ENCODE measurements at places on chromosomes 4 and X.

DNA sequence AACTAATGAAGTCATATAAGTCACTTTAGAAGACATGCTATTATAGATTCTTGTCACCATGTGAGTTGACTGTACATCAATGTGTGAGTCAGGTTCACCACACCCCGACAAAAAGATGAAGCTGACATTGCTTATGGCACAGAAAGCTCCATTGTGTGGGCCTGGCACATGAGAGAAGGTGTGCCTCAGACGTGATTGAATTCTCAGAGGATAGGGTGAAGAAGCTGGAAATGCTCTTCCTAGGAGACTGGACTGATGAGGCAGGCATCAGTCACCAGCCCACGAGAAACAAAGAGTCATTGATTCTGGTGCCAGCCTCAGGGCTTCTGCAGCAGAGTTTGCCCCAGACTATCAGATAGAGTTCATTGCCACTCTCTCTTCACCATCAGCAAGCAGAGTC, 35.9 kb upstream of the LRAT start:
- no peak for DNase-seq

DNA sequence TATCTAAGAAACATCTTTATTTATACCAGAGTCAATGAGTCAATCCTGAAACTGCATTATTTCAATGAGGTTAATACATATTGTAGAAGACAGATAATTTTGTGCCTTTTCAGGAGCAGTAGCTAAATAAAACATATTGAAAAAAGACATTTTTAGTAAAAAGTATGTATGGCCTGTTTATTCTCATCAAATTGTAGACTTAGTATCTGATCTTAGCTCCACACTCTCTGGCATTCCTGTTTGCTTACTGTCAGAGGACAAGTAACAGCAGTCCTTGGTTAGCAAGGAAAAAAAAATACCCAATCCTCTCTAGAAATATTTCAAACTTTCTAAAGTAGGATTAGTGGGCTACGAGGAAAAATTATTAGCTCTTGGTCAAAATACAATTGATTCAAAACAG, 50.5 kb upstream of the GUCY1A1 start:
- DNase-seq = no peak

DNA sequence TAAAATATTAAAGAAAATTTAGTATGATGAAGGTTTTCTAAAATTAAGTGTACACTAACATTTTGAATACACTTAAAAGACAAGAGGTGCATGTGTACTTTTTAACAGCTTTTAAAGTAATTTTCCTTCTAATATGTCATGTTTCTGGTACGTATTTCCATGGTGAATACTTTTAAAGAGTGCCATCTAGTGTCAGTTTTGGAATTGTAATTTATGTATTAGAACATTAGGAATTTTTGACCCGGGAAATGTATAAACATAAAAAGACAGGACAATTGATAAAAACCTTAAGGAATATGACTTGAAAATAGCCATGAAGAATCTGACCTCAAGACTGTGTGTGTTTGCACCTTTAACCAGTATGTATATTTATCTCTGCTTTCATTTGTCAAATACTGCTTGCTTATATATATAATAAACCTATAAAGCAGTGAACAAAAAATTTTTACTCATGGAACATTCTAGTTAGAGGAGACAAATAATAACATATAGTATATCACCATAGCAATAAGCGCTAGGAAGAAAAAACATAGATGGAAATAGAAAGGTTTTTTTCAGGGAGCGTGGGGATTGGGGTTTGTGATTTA, 7.2 kb downstream of the GSTCD start:
- DNase-seq = no peak

- no peak for DNase-seq
Measured at GRCh38 chr4:15488658-15489470, 19.2 kb downstream of the CC2D2A start.

GRCh38 chr4:143616771-143617170, 83.7 kb downstream of the FREM3 start:
- no peak for DNase-seq

DNA sequence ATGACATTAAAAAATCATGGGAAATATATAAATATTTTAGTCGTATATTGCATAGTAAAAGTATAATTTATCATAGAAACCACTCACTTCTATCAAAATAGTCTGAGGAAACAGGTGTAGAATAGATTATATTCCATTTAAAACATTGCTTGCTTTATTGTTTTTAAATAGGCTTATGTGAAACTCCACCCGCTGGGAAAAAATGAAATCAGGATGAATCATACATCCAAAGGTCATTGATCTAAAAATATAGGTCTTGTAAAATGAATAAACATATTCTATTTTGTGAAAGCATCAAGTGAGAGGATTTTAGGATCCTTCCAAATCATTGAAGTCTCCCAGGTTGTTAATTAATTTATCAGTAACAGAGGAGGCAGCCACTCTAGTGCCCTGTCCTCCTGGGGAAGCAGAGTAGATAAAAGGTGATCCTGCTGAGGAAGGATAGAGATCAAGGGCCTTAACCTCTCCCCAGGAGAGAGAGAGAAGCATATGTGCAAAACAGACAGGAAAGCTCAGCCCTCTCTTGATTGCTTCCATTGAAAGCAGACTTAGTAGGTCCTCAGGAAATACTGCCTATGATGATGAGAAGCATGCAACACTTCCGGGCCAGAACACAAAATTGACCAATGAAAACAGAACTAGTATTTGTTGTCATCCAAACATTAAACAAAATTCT, 96.8 kb upstream of the MAP9 start:
- DNase-seq = no peak

GRCh38 chrX:40320819-40321218, 223.1 kb upstream of the BCOR start:
- DNase-seq = no peak

DNA sequence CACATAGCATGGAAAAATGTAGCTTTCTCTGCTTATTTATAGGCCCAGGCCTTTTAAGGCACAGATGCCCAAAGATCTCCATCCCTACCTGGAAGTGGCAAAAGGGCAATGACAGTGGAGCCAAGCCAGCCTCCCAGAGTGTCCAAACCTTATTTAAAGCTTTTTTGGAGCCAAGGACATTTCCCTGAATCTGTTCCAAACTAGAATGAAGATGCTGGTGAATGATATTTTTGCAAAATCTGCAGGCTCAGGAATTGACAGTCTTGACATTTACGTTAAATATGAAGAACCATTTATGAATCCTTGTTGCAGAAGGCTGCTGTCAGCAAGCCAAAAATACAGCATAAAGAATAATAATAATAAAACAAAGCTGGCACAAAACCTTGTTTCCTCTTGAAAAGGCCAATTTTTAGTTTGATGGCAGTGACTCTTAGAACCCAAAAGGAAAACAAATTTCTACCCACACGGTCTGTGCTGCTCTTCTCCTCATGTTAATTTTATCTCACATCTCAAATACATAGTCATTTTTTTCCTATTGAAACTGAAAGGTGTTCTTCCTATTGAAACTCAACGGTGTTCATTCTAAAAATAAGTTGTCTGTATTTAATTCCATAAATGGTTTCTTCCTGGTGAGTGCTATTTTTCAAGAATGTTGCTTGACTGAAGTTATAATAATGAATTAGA, 206.3 kb upstream of the TBL1X start:
- DNase-seq = no peak

- DNase-seq = no peak
Measured at GRCh38 chr4:81431971-81432370, 39.7 kb downstream of the RASGEF1B start.

- no peak for DNase-seq
Measured at GRCh38 chr4:100106982-100107381, 83.3 kb downstream of the DDIT4L start.

DNA sequence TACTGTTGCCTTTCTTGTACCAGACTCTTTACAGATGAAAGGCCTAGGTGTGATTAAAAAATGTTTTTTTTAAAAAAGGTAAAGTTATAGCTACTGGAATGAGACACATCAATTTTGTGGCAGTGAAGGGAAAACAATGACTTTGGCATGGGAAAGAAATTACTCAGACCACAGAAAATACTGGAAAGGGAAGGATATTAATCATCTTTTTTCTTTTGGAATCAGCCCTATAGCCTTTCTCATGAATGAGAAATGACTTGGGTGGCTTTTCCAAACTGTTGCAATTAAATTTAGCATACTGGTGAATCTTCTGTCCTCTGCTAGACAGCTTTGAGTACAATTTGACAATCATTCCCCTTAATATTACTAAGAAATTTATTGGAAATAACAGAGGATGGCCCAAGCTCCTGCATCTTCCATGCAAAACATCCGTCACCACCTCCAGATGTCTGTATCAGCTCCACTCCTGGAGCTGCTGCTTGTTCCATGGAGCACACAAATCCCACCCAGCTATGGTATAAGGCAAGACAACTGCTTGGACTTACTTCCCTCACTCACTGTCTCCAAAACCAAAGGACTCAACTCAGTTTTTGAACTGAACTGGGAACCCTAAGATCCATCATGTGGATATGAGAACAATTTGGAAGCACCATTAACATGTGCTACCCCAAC, 97.6 kb upstream of the ARSJ start:
- no peak for DNase-seq

GRCh38 chr4:8829584-8829983, 42.1 kb downstream of the HMX1 start:
- no peak for DNase-seq

Measured in right cardiac atrium (tissue), 5 donors.